CD4-positive, alpha-beta T cell treated with Interleukin-12 subunit alpha and Interleukin-12 subunit beta, for 1 hour (primary cell): ENCODE measurements at places on chromosomes 11 and 22.

GRCh38 chr11:78586452-78587046 is 11.9 kb upstream of the NARS2 start:
- peak; percentile 28 for DNase-seq

DNA sequence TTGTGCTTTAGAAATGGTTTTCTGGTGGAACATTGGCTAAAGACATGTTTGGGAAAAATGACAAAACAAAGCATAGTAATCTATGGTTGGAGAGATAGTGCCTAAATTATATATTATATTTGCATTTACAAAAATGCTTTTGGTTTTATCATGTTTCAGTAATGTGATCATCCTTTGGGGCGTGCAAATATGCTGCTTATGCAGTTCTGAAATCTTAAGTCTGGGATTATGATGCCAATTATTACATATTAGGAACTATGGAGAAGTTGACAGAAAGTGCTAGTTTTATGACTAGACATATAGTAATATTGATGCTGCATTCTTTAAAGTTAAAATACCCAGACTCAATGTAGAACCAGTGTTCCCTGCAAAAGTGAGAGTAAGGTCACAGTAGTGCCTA is 655.0 kb downstream of the METTL15 start:
- DNase-seq, result no peak

GRCh38 chr22:44884562-44884961 is 125.2 kb downstream of the PHF21B start:
- DNase-seq, result no peak

GRCh38 chr11:104366321-104366734 is 202.4 kb upstream of the PDGFD start:
- DNase-seq, result no peak

- no peak for DNase-seq
Measured at GRCh38 chr11:63841554-63841953, 2.6 kb downstream of the MARK2 start.

DNA sequence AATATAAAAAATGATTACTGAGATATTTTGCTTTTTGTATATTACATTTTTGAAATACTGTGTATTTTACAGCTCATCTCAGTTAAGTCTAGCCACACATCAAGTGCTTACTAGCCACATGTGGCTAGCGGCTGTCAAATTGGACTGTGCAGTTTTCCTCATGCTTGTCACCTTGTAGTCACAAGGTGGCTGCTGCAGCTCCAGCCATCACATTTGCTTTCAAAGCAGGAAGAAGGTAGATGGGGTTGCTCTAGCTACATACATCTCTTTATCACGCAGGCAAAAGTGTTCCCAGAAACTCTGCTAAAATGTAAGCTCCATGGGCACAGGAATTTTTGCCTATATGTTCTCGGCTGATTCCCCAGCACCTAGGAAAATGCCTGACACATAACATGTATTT is 61.5 kb downstream of the MICAL2 start:
- no peak for DNase-seq

DNA sequence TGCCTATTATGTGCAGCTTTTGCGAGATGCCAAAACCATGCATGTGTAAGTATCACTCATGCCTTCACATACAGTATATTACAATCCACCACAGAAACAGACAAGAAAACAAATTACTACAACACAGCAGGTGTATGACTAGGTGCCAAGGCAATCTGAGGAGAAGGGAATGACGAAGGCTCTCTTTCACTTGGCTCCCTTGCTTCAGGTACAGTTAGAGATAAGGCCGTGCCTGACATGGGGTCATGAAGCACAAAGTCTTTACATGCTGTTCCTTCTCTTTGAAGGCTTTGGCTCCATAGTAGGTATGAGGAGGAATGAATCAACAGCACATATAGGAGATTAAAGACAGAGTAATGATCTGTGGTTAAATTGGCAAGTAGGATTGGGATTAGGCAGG is 65.2 kb upstream of the FSHB start:
- no peak for DNase-seq

DNA sequence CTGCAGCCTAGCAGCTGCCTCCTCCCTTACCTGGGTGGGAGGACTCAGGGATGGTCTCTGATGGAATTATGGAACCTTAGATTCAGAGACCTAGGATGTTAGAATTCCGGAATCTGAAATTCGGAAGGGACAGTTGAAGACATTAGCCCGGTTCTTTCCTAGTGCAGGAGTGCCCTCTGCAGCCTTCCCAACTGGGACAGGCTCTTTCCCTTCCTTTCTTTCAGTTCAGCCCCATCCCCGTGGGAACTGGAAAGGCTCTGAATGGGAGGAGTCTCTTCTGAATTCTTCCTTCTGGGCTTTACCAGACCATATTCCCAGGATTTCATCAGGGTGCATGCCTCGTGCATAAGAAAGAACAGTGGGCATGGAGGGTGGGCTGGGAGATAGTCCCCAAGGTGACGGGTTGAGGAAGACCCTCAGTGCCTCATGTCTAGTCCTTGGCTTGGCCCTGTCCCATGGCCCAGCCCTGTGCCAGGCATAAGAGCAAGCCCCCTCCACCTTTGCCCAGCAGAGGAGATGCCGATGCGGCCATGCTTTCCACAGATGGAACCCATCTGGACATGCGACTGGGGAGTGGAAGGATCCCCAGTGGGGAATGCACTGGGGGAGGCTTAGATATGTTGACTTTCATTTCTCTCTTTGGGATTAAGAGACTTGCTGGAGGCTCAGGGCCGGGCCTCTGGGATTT is 14.4 kb downstream of the DNAJB13 start:
- DNase-seq, result no peak

- no peak for DNase-seq
Measured at GRCh38 chr11:123576501-123576900, 77.9 kb downstream of the SCN3B start.

GRCh38 chr11:36425561-36426081 is 84.5 kb downstream of the TRAF6 start:
- no peak for DNase-seq

DNA sequence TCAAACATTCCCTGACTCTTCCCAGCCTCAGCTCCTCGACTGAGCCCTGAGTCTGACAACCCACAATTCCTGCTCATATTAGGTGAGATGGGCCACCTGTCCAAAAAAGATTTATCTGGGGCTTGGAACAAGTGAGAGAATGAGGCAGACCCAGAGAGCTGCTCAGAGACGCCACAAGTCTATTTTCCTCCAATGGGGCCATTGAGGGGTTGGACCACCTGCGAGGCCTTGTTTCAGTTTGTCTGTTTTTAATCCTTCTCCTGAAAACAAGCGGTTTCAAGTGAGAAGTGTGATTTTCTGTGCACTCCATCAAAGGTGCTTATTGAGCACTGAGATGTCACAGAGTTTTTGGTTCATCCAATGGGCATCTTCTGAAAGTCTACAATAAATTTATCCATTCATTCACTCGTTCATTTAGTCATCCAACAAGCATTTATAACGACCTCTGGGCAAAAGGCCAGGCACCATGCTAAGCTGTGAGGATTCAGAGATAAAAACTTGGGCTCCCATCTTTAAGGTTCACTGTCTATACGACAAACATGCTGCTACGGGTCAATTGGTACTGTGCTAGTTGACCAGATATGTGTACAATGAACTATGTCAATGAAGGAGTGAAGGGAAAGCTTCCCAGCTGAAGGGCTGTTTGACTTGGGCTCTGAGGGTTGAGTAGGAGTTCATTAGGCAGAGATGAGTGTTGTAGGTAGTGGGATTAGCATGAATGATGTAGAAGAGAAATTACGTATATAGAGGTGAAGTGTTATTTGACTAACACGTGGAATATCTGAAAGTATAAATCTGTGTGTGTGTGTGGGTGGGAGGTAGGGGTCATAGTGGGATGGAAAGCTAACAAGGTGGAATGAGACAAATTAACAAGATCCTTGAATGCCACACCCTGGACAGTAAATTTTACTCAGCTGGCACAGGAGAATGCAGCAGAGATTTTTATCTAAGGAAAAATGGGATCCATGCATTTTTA is 168.9 kb downstream of the MIAT start:
- DNase-seq, result no peak

GRCh38 chr11:2272946-2273280 is 2.5 kb upstream of the ASCL2 start:
- no peak for DNase-seq

- no peak for DNase-seq
Measured at GRCh38 chr11:94018721-94019120, 2.4 kb upstream of the HEPHL1 start.

GRCh38 chr22:40009951-40010671 is 15.4 kb downstream of the FAM83F start:
- peak; percentile 25 for DNase-seq

GRCh38 chr22:50626850-50627641 is 906 bp downstream of the ARSA start:
- DNase-seq, result no peak

DNA sequence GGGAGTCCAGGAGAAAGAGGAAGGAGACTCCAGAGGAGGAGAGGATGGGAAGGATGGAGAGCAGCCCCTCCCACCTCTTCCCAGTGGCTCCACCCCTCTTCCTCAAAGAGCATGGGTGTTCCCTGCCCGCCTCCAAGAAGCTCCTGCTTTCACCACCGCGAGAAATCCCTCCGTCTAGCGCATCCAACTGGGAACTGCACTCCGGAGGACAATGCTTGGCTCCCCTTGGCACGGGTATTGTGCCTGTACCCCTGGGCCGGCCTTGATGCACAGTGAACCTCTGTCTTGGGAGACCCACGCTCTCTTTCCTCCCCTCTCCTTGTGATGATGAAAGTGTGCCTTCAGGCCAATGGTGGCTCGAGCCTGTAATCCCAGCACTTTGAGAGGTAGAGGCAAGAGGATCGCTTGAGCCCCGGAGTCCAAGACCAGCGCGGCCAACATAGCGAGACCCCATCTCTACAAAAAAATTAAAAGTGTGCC is 14.9 kb upstream of the ADA2 start:
- no peak for DNase-seq

GRCh38 chr11:93525601-93526345 is 17.4 kb downstream of the SMCO4 start:
- DNase-seq, result no peak

- DNase-seq, result no peak
Measured at GRCh38 chr22:36103891-36104290, 56.7 kb downstream of the APOL3 start.

- no peak for DNase-seq
Measured at GRCh38 chr22:22161924-22162851, 82.4 kb upstream of the VPREB1 start.

DNA sequence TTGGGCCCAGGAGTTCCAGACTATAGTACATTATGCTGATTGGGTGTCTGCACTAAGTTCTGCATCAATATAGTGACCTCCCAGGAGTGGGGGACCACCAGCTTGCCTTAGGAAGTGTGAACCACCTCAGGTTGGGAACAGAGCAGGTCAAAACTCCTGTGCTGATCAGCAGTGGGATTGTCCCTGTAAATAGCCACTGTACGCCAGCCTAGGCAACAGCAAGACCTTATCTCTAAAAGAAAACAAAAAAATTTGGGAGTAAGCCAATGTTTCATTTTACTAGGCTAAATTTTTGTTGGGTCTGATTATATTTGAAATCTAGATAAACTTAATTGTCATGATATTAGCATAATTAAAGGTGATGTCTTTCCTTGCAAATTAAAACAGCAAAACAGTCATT is 3.4 kb downstream of the DEPDC5 start:
- no peak for DNase-seq

DNA sequence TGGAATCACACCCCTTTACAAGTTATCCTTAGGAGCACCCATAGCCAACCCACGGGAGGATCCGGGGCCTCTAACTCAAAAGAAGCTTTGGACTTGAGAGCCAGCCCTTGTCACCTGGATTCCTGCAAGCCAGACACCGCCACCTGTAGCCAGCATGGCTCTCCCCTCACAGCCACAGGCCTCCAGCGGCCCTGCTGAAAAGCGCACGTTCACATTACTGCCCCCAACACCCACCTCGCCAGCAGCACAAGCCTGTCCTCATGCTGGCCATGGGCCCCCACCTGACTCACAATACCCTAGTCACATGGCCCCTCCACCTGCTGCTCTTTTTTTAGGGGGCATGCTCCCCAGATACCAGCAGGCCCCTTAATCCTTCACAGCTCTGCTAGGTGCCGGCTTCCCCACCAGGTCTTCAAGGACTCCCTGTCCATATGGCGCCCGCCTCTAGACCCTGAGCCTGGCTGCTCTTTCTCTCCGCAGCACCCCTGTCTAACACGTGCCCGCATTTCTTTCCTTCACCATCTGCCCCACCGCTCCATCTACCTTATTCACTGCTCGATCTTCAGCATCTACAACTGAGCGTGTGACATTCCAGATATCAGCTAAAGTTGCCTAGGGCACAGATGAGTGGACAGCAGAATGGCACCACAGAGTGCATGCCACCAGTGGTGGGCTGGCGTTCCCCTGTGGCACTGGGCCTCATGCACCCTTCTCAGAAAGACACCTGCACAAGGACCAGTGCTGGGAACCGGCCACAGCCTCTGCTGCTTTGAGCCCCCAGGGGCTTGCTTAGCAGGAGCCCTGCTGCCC is 6.6 kb downstream of the CARS1 start:
- no peak for DNase-seq

GRCh38 chr11:33615751-33616150 is 84.9 kb downstream of the C11orf91 start:
- DNase-seq, result no peak

DNA sequence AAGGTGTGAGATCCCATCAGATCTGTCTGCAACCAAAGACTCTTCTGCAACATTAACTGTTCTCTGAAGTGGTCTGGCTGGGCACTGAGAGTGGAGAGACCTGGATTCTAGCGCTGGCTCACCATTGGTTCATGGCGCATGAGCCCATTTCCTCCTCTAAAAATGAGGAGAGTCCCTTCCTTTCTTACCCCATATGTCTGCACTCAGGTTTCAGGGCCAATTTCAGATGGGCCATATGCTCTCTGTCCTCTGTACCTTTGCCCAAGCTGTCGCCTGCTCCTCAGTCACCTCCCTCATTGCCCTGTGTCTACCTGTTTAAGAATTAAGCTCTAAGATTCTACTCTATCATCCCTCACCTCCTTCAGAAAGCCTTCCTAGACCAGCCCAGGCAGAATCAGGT is 484.7 kb downstream of the INSC start:
- DNase-seq, result no peak

DNA sequence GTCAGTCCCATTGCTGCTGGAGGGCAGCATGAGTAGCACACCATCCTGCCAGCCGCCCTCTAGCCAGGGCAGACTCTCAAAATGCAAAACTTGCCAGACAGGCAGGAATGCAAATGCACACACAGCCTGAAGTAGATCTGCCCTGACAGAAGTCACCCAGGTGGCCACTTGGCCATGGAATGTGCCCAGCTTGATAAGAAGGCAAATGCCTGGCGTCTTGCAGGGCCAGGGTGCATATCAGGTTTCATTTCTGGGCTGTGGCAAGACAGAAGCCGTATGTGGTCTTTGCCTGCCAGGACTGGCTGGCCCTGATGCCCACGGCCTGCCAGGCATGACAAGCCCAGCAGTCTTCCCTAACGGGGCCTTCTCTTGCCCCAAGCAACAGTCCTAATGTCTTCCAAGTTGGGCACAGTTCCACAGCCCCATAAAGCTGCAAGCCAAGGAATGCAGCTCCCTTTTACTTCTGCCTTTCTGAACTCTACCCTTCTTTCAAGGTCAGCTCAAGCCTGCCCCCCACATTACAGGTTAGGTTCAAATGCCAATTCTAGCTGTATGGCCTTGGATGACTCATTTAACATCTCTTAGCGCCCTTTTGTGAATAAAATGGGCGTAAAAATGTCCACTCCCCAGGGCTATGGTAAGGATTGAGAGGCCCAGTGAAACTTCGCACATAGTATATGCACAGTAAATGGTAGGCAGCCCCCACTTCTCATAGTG is 29.7 kb downstream of the POU2AF3 start:
- no peak for DNase-seq

- DNase-seq, result no peak
Measured at GRCh38 chr11:19713196-19714021, 772 bp downstream of the NAV2 start.
